ENCODE measurements at places on chromosomes 7 and 10. TPM values are rescaled to one million over a fixed set of nuclear protein-coding genes. Genes with fewer than 3 reads are reported as not detected.

PAX4 gene
- not detected for total RNA-seq

TUBAL3 gene
- not detected for total RNA-seq

ZNF467 gene
- total RNA-seq = 1.2 TPM

CRPPA gene
- total RNA-seq = 0.79 TPM

LAMB4 gene
- total RNA-seq = not detected

ABCB8 gene
- total RNA-seq = 34.1 TPM

RSPH10B gene
- total RNA-seq = 0.31 TPM

CAMK2B gene
- 0.78 TPM for total RNA-seq

TAS2R4 gene
- total RNA-seq = 1.5 TPM

FGFBP3 gene
- 0.98 TPM for total RNA-seq

CRHR2 gene
- not detected for total RNA-seq

ZNF853 gene
- total RNA-seq = 15.3 TPM

PFKFB3 gene
- 42.2 TPM for total RNA-seq

STEAP2 gene
- total RNA-seq = 8.8 TPM

- no peak for DNase-seq
Observed at GRCh38 chr10:77907900-77908717, 18.4 kb downstream of the DLG5 start.

DNA sequence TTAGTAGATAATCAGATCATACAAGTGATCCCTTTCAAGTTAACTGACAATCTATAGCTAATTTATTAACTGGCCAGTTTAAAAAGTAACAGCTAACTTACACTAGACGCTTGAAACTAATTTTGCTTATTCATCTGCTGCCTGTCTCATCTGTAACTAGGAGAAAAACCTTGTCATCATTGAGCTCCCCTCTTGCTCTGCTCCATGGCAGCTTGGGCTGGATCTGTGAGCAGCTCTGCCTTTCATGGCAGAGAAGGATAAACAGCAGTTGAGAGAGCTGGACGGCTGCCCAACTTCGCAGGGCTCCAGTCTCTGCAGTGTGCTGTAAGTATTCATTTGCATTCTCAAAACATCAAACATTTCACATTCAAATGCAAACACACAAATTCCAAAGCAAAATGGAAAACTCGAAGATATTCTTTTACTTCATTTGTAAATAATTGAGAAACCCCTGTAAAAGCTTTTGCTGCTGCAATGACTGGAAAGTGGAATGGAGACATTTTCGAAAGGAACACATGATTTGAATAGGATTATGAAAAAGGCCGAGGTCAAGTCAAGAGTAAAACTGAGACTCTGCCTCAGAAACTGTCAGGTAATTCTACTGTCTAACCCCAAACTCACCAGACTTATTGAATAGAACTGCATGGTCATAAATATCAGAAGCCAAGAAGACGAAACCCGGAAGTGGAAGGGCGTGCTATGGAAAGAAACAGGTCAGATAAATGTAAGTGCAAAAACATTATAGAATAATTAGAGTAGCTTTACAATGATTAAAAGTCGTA is 17.6 kb downstream of the SLC35B4 start:
- no peak for DNase-seq

- DNase-seq = no peak
Observed at GRCh38 chr7:51300762-51301674, 15.6 kb downstream of the COBL start.

DNA sequence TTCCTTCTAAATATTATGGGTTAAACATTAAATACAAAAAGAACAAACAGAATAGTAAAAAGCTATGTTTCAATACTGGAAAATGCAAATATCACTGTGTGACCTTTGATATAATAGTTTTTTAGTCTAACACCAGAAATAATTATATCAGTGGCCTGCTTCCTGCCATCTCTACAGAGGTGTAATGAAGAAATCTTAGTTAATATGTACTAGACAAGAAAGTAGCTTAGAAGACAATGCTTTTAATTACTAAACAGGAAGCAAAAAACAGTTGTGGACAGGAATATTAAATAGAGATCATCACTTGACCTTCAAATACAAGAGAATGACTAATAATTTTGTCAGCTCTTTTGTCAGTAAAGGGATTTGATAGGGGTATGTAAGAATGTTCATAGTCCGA is 47.4 kb upstream of the LRRN3 start:
- no peak for DNase-seq

DNA sequence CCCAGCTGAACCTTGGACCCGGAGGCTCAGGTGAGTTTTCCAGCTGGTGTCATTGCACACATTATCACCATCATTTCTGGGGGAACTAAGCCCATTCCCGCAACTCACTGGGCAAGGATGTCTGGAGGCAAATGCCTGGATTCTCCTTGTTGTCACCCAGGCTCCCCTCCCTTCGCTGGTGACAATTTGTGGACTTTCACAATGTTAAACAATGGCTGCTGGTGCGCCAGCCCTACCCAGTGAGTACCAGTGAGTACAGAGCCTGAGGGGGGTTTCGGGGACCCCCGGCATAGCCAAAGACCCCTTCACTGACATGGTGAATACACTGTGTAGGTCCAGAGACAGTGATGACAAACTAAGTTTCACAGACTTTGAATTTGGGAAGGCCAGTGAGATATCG is 189.2 kb downstream of the ADARB2 start:
- DNase-seq = no peak

DNA sequence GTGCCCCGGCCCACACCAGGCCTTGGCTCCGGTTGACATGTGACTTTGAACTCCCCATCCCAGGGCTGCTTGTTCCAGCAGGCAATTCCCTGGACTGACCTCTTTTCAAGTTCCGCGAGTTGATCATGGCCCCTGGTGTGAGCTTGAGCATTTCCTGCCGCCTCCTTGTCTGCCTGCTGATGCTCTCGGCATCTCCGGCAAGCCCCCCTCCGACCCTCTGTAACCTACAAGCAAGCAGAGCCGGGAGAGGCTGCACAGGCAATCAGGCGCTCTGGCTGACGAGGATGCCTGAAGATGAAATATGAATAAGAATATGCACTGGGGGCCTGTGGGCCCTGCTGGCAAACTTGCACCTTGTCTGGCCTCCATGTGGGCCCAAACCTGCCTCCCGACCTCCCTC is 304.9 kb upstream of the MKI67 start:
- DNase-seq = no peak

GRCh38 chr7:158286210-158286609 is 301.4 kb downstream of the PTPRN2 start:
- DNase-seq = no peak

- peak; percentile 46 for DNase-seq
Observed at GRCh38 chr7:80218723-80219122, 84.1 kb downstream of the GNAI1 start.

- DNase-seq = no peak
Observed at GRCh38 chr7:78585980-78586379, 787.4 kb downstream of the PHTF2 start.

- no peak for DNase-seq
Observed at GRCh38 chr7:78720066-78720465, 733.4 kb downstream of the MAGI2 start.

- DNase-seq = no peak
Observed at GRCh38 chr10:1116696-1117280, 60.6 kb downstream of the WDR37 start.

- no peak for DNase-seq
Observed at GRCh38 chr7:27700501-27700900, 37.8 kb upstream of the HIBADH start.

GRCh38 chr7:35754741-35755140 is 46.1 kb upstream of the SEPTIN7 start:
- no peak for DNase-seq

- no peak for DNase-seq
Observed at GRCh38 chr10:92112462-92112861, 178.4 kb downstream of the CPEB3 start.

- DNase-seq = no peak
Observed at GRCh38 chr7:123798532-123799188, 46.3 kb upstream of the HYAL4 start.

DNA sequence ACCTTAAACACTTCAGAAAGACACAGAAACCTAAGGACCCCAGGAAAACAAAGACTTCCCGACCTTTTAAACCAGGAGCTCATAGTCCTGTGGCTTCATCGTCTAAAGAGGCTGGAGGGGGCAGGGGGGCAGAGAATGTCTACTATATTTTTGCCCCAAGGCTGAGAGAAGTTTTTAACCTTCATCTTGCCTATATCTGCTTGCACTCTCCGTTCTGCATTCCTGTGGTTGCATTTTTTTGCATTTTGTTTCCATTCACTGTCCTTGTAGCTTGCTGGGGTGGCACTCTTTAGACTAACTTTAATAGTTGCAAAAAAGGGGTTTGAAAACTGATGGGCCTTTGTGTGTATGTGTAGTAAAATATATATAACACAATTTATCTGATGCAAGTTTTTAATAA is 23.7 kb downstream of the PRKAR2B start:
- DNase-seq = no peak

GRCh38 chr10:48193556-48193955 is 80.9 kb downstream of the FRMPD2 start:
- no peak for DNase-seq

DNA sequence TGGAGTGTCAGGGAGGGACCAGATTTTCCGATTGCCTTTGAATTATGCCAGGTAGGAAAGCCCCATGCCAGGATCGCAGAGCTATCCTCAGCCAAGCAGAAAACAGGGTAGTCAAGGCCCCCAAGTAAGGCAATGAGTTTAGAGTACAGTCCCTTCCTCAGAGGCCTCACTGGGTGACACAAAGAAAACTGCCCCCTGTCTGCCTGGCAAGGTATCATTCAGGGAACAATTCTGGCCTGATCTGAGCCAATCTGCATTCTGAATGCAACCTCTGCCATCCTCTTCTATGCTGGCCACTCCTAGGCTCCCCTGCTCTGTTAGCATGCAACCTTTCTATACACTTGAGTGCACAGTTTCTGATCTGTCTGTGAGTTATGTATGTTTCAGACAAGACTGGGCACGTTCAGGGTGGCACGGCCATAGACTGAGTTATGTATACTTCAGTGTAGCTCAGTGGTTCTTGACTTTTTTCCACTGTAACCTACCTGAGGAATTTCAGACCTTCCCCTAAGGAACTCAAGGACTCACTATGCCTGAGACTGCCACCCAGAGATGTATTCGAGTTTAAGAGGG is 336.8 kb downstream of the PLXNA4 start:
- DNase-seq = no peak

- DNase-seq = no peak
Observed at GRCh38 chr10:60564475-60564874, 174.8 kb upstream of the ANK3 start.

DNA sequence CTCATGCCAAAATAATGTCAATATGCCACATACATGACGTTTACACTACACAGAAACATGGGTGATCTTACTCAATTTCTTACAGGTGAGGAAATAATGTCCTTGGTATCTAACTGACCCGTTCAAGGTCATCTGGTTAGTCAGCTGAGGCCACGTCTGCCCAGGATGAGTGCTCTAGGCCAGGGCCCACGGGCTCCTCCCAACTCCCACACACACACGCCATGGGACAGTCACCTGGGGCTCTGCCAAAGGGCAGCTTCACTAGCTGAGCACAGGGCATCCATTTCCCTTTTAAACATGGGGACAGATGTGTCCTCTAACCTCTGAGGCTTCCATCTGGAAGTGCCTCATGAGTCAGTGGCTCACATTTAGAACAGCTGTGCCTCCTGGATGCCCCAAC is 123.9 kb downstream of the TNS3 start:
- DNase-seq = peak; percentile 95

DNA sequence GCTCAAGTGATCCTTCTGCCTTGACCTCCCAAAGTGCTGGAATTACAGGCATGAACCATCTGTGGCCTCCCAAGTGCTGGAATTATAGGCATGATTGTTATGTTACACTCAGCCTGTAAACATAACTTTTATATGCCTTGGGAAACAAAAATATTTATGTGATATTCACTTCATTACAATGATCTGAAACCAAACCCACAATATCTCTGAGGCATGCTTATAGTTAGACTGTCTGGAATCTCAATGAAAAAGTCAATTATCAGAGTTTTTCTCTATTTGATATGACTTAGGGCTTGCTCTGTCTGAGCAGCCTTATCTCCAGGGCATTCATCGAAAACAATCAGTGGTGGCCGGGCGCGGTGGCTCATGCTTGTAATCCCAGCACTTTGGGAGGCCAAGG is 195.3 kb upstream of the MYO3A start:
- DNase-seq = no peak

GRCh38 chr7:80095545-80095944 is 39.1 kb upstream of the GNAI1 start:
- no peak for DNase-seq

- no peak for DNase-seq
Observed at GRCh38 chr10:100723770-100724530, 21.4 kb upstream of the PAX2 start.

GRCh38 chr10:7199152-7199760 is 211.6 kb downstream of the SFMBT2 start:
- no peak for DNase-seq

DNA sequence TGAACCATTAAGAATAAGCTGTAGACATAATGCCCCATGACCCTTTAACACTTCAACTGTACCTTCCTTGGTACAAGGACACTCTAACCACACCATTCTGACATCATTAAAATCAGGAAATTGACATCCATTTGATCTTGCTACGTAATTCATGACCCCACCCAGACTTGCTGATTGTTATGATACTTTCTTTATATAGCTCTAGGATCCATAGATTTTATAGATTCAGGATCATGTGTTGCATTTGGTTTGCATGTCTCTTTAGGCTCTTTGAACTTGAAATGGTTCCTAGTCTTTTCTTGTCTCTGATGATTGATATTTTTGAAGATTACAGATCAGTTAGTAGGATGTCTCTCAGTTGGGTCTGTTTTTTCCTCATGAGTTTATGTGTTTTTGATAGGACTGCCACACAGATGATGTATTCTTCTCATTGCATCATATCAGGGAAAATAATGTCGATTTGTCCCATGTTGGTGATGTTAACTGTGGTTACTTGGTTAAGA is 13.5 kb downstream of the CCM2 start:
- no peak for DNase-seq

GRCh38 chr7:75957021-75957736 is 37.2 kb downstream of the TMEM120A start:
- DNase-seq = no peak

DNA sequence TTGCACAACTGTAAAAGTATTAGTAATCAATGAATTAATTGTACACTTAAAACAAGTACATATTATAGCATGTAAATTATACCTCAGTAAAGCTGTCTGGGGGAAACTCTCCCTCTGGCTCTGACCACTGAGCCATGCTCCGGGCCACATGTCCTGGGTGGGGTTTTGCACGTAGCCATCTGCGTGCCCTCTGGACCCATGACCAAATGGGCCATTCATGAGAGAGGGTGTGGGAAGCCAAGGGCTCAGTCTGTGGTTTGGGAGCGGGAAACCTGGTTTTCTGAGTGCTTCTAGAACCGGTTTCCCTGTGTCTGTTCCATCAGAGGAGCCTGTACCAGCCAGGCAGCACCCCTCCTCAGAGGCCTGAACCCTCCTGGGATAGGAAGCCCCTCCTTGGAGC is 143.2 kb downstream of the SH3PXD2A start:
- DNase-seq = no peak

- no peak for DNase-seq
Observed at GRCh38 chr10:97371696-97372095, 29.4 kb downstream of the RRP12 start.

GRCh38 chr7:29332875-29333855 is 138.6 kb downstream of the CHN2 start:
- DNase-seq = no peak

- no peak for DNase-seq
Observed at GRCh38 chr10:10727812-10728211, 289.9 kb upstream of the CELF2 start.

GRCh38 chr7:73894733-73895551 is 34.0 kb downstream of the TMEM270 start:
- no peak for DNase-seq

Measured in adrenal gland (tissue), 19 donors.